ENCODE measurements at places on chromosomes 5 and 9.

DNA sequence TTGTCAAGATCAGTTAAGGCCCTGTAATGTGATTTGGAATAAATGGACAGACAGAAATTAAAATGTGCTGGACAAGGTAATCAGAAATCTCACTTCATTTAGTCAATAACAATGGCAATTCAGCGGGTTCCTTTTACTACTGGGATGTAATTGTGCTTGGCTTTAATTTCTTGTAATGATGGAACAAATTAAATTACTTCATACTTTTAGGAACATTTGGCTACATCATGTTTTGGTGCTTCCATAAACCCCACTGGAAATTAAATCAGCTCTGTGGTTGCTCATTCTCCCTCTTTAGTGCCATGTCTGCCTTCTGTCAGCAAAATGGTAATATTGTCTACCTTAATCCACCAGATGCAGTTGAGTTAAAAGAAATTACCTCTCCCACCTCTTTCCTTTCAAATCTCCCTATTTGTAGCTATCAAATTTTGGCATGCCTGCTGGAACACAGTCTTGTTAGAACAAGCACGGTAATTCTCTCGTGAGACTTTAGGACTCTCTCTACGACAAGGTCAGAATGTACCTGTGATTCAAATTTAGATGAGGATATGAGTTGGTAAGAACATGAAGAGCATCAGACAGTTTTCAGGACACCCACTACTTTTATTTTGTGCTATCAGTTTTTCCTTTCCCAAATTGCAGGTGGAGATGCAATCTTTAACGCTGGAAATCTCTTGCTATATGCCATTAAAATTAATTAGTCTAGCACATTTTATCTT, 476.3 kb downstream of the RAB3C start:
- no peak for DNase-seq

- no peak for DNase-seq
These were observed 14.5 kb upstream of the ANKRD55 start for GRCh38 chr5:56247592-56247991.

DNA sequence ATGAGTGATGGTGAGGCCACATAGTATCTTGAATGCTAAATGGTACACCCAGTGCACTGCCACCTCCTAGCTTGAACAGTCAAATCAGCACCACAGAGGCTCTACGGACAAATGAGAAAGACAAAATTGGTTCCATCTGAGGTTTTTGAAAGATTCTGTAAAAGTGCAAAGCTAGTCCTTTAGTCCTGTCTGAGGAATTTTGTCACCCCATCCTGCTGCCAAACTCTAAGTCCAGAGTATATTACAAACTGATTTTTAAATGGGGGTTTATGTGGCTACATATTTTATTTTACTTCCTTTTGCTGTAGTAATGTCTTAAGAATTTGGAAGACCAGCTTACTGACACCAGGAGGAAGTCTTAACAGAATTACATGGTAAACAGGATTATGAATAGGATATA, 7.7 kb downstream of the FREM1 start:
- no peak for DNase-seq

- no peak for DNase-seq
These were observed 2.5 kb upstream of the RAB14 start for GRCh38 chr9:121204121-121204520.

- no peak for DNase-seq
These were observed 8.9 kb downstream of the NLN start for GRCh38 chr5:65730910-65731309.
